ENCODE measurements at places on chromosomes 16 and 17.
A peak's percentile ranks its signal among the peaks of the same experiment; 100 is the strongest.

- no peak for DNase-seq
Measured at GRCh38 chr17:29433541-29433940, 43.4 kb downstream of the TAOK1 start.

DNA sequence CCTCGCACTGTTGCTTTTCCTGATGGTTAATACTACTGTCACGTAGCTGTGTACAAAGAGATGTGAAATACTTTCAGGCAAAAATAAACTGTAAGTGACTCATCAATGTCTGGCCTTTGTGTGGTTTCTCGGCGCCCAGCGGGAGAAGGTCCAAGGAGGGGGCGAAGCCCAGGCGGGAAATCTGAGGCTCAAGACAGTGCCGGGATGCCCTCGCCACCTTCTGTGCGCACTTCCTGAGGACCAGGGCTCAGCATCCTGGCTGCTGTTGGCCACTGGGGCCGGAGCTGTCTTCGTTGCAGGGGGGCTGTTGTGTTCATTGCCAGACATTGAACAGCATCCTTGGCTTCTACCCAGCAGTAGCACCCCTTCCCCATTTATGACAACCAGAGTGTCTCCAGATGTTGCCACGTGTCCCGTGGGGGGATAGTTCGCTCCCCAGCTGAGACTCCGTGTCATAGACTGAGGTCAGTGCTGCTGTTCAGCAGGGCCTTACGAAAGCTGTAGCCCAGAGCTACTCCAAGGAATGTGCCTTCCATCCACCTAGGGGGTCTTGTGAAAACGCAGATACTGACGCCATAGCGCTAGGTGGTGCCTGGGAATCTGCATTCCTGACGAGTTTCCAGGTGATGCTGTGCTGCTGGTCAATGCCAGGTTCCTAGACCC lies 67.3 kb upstream of the PLCG2 start:
- DNase-seq = peak; percentile 68

- DNase-seq = peak; percentile 12
Measured at GRCh38 chr16:66662445-66663194, 33.9 kb downstream of the CMTM4 start.

GRCh38 chr16:69073181-69073702 lies 32.2 kb upstream of the HAS3 start:
- DNase-seq = no peak

DNA sequence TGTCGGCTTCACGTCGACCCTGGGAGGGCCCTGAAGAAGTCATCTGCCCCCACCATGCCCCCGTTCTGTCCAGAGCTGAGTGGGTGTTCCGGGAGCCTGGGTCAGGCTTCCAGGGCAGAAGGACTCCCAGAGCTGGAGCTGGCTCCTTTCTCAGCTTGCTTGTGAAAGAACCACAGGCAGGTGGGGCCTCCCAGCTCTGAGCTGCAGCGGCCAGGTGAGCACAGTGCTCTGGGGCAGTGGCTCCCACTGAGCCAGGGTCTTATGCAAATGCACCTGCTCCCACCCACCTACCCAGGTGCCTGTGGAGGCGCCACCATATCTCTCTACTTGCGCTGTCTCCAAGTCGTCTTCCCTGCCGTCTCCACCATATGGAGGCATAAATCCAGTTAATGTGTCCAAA lies 140.0 kb upstream of the RPL38 start:
- no peak for DNase-seq

GRCh38 chr16:12268606-12269005 lies 292.1 kb downstream of the SNX29 start:
- DNase-seq = no peak

DNA sequence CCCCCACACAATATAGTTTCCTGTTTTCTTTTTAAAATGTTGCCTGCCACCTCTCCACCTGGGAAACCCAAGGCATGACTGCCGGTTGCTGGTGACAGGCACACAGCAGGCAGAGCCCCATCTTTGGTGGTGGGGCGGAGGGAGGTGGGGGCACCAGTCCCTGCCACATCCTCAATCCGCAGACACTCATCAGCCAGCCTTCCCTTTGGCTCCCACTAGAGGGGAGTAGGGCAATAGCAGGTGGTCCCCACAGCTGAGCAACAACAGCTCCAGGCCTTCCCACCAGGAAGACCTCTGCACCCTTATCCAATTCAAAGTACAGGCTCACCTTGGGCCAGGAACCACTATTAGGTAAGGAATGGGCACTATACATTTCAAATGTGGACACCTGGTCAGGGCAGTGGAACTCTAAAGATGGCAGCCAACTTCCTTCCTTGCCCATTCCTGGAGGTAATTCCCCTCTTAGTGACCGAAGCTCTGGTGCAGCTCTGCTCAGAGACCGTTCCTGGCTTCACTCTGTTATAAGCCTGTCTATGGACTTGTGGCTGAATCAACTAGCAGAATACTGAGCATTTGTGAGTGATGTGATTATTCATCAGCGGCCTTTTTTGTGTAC lies 13.9 kb downstream of the RECQL5 start:
- DNase-seq = peak; percentile 38

- DNase-seq = no peak
Measured at GRCh38 chr17:77470800-77471733, 330.3 kb downstream of the SEC14L1 start.

DNA sequence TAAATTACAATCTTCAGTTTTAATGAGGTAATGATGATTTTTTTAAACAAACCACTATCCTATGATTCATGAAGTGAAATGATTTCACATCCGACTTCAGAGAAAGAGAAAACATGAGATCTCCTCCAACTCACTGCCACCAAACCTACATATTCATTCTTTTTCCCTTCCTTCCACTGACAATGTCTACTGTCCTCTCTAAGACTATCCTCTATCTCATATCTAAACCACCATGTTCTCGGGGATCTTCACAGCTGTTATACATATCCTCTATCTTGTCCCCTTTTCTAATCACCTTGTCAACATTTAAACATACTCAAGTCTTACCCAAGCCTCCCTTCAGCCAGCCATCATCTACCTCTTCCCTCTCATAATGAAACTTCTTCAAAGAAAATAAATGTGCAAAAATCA lies 53.5 kb downstream of the SMURF2 start:
- no peak for DNase-seq

DNA sequence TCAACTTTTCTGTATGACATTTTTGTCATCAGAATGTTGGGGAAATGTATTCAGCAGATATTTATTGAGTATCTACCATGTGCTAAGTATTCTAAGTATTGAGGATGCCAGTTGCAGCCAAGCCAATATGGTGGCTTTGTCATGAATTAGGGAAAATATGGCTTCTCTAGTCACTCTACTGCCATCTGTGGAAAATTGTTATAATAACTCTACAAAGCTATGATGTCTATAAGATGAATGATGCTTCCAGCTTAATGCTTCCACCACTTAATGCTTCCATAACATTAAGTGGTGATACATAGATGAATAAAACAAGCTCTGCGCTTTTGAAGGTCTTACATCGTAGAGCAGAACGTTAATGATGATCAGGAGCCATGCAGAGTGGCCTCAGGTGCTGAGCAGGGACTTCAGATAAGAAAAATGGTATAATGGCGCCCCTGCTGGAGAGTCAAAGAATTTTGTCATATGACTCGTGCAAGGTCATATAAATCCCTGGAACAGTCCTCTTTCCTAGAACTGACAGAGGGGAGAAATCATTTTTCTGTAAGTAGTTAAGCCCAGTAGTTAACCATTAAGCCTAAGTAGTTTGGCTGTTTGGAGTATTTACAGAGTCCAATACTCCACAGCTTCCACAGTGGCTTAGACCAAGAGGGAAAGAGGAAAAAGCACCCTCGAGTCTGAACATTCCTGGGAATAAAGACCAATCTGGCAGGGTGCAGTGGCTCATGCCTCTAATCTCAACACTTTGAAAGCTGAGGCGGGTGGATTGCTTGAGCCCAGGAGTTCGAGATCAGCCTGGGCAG lies 2.7 kb upstream of the TMIGD1 start:
- DNase-seq = no peak

DNA sequence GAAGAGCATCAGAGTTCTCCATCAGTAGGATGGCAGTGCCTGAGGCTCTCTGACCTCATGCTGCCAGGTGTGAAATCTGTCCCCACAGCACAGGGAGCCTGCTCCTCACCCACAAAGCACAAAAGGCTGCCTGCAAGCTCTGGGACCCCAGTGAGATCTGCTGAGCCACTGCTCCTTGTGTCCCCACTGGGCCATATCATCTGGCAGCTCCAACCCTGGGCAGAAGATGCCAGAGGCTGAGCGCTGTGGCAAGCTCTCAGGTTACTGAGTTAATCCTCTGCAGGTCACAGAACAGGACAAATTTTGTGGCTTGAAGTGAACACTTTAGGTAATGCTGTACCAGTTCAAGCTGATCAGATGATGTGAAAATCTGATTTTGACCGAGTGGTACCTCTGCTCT lies 26.7 kb upstream of the ERN1 start:
- DNase-seq = peak; percentile 16

- no peak for DNase-seq
Measured at GRCh38 chr16:847681-848445, 47.3 kb upstream of the GNG13 start.

DNA sequence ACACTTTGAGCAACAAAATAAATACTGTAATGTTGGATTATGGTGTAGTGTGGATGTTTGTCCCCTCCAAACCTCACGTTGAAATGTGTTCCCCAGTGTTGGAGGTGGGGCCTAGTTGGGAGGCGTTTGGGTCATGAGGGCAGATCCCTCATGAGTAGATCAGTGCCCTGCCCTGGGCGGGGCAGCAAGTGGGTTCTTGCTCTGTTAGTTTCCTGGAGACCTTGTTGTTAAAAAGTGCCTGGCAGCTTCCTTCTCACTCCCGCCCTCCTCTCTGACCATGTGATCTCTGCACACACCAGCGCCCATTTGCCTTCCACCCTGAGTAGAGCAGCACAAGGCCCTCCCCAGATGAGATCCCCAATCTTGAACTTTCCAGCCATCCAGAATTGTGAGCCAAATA lies 67.7 kb downstream of the MPRIP start:
- no peak for DNase-seq

- no peak for DNase-seq
Measured at GRCh38 chr17:48510761-48511604, 19.8 kb downstream of the HOXB1 start.

DNA sequence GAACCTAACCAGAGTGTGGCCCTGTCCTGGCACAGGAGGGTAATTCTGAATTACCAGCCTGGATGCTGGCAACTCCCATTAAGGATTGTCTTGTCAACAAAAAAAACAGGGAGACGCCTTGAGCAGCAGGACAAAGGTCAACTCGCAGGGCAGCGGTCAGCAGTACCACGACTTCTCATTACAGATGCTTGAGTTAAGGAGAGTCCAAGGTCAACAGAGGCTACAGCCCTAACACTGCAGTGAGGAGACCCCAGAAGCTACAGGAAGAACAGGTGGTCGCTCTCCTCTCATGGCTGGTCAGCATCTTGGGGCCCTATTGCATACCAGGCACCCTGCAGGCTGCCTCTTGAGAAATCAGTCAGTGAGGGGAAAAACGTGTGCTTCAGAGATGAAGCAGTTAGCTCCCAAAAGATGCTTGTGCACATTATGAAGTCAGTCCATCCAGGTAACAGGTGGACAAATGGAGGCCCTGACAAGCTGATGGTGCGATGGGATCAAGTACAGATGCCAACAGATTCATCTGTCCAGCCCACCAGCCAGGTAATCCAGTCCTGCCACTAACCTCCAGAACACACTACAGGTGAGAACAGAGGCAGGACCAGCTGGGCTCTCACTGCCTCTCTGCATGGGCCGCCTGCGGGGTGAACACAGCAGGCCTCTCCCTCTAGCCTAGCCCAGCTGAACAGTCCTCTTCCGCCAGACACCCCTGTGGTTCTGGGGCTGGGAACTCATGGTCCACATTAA lies 4.2 kb downstream of the CSNK1D start:
- no peak for DNase-seq

- DNase-seq = no peak
Measured at GRCh38 chr16:12317856-12318537, 341.5 kb downstream of the SNX29 start.

- DNase-seq = no peak
Measured at GRCh38 chr17:79982986-79983385, 52.7 kb downstream of the TBC1D16 start.

- DNase-seq = no peak
Measured at GRCh38 chr17:7047566-7047965, 3.7 kb upstream of the SLC16A11 start.

DNA sequence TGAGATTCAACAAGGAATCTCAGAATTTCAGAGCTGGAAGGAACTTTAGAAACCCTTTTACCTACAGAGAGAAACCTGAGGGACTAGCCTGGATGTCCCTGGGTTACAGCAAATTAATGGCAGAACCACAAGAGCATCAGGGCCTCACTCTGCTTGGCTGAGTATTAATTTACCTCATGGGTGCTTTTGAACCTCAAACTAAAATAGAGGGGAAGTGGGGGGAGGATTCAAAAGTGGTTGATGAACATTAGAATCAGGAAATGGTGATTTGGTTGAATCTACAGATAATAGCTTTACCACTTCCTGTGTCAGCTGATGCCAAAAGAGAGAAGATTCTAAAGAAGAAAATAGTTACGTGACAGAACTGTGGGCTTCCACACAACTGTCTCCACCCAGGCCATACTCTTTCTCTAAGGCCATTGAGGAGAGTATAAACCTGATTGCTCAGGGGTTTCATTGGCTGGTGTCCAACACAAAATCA lies 11.3 kb upstream of the SKAP1 start:
- no peak for DNase-seq

DNA sequence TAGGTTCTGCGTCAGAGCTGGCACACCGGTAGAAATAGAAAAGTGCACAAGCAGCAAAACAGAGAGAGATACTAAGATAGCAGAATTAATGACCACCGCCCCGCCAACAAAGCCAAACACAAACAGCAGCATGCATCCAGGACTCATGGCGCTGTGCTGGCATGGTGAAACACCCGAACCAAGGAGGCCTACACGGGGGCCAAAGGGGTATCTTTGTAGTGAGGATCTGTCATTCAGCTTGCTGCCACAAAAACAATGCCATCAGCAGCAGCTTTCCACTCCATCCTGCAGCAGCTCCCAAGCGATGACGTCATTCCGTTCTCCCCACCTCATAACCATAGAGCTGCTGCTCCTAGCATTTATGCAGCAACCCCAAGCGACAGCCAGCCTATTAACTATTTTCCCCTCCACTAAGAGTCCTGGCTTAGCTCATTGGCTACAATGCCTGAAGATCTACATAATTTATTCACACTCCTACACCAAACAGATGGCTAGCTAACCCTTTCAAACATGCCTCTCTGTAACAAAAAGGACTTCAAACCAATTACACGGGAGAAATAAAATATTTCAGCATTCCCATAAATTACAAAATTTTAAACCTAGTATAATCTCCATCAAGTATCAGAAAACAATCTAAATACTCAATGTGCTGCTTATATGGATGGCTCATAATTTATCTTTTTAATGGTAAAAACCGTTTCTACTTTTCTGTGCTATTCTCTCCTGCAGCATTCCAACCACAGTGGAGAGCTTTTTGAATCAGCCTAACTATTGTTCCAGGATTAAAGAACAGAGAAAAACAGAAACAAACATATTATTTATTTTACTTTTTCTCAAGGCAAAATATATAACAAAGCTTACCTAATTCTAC lies 73.9 kb downstream of the SPAG9 start:
- DNase-seq = peak; percentile 93

Measured in retina (tissue), 1 donor.